ENCODE measurements at places on chromosomes 16 and 17.

- no peak for DNase-seq
Observed at GRCh38 chr17:68861602-68862001, 93.6 kb downstream of the ABCA8 start.

- no peak for DNase-seq
Observed at GRCh38 chr17:75853433-75853832, 1.7 kb downstream of the WBP2 start.

DNA sequence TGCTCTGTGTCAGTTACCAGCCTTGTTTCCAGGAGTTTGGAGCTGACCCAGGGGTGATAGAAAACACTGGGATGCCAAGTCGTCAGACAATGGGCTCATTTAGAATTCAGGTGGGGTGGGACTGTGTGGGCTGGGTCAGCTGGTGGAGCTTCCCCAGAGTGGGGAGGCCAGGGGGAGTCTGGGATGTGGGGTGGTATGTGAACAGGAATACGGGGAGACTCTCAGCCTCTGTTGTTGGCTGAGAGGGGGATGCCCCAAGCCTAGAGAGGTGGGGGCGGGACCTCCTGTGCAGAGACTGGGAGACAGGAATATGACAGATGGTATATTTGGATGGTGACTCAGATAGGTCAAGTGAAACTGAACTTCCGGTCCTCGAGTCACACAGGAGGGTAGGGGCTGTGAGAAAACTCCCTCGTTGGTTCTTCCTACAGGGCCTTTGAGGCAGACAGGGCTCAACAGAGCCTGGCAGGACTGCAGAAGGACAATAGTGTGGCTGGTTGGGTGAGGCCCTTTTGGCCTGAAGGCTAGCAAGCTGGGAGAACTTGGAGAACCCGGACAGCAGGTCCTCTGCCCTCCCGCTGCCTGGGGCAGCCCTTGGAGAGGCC lies 23.7 kb downstream of the CDH1 start:
- no peak for DNase-seq

DNA sequence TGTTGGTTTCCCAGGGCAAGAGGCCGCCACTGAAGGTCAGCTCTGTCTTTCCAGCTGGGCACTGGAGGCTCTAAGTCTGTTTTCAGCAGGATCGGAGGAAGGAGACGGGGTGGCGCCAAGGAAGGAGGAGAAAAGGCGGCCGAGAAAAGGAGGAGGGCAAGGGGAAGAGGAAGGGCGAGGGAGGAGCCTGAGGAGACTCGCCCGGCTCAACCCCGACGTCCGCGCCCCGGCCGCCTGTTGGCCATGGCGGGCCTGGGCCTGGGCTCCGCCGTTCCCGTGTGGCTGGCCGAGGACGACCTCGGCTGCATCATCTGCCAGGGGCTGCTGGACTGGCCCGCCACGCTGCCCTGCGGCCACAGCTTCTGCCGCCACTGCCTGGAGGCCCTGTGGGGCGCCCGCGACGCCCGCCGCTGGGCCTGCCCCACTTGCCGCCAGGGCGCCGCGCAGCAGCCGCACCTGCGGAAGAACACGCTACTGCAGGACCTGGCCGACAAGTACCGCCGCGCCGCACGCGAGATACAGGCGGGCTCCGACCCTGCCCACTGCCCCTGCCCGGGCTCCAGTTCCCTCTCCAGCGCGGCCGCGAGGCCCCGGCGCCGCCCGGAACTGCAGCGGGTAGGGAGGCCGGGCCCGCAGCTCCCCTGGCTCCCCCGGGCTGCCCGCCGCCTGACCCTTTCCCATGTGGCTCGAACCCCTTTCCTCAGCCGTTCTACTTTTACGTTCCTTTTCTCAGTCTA lies at the start of gene RNF135:
Gene RNF135 (plus strand): TSS at position 209 of the 737 bp plus-strand sequence. CDS start 35 bp downstream, at position 244.
- no peak for DNase-seq

DNA sequence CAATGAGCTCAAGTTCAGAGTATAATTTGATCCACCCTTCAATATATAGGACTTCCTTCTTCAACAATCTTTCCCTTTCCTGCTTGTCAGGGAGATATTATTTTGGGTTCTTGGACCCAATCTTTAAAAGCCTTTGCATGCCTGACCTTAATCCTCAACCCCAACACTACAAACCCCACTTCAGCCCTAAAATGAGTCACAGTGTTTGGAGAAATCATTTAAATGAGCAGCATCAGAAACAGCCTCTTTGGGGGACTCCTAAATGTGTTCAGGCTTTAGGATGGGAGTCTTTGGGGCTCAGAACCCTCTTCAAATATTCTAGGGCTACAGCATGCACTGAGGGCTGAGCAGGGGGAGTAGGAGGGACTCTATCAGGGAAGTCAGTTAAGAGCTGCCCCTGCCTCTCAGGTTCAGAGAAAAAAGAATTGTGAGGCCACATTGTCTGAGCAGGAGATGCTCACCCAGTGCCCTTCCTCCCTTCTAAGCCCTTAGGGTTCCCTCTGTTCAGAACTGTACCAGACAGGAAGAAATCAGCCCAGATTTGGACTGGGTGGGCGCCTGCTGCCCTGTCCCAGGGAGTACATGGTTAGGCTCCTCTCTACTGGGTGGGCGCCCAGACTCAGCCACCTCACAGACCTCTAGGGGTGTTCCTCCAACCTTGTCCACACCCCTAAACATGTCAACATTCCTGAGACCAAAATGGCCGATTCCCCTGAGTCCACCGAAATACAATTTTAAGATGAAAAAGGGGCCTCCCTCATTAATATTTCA lies 5.0 kb downstream of the NEUROD2 start:
- no peak for DNase-seq

- DNase-seq: no peak
Observed at GRCh38 chr17:55572599-55572998, 61.3 kb upstream of the SMIM36 start.

- DNase-seq: no peak
Observed at GRCh38 chr17:65227637-65228036, 90.5 kb downstream of the RGS9 start.

Measured in stimulated activated CD8-positive, alpha-beta memory T cell treated with anti-CD3 and anti-CD28 coated beads, Interleukin-2, amount 100 ng/mL, for 1 hour (primary cell).